ENCODE measurements at places on chromosomes 1 and 21. TPM values are rescaled to one million over a fixed set of nuclear protein-coding genes. Genes with fewer than 3 reads are reported as not detected.

GRCh38 chr1:100217834-100218233, 31.8 kb downstream of the DBT start:
- no peak for DNase-seq

KCNA3 gene
- 17.5 TPM for total RNA-seq

GRCh38 chr1:165903672-165904071, 76.3 kb downstream of the UCK2 start:
- no peak for DNase-seq

DNA sequence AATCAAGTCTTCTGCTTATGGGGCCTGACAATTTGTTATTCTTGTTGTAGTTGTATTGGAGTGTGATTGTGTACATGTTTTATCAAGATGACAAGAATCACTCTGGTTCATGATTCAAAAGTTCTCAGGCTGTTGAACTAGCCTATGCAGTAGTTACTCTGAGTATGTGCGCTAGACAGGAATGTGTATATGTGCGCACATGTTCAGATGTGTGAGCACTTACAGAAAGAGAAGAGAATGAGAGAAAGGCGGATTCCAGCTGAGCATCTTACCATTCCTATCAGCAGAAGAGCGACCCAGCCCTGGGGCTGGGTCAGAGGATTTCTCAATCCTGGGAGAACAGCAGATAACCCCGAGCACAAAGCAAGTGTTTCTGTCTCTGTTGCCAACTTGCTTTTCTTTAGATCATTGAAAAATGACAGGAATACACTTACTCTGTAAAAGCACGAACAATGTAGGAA, 110.8 kb upstream of the HOOK1 start:
- DNase-seq, result no peak

DNA sequence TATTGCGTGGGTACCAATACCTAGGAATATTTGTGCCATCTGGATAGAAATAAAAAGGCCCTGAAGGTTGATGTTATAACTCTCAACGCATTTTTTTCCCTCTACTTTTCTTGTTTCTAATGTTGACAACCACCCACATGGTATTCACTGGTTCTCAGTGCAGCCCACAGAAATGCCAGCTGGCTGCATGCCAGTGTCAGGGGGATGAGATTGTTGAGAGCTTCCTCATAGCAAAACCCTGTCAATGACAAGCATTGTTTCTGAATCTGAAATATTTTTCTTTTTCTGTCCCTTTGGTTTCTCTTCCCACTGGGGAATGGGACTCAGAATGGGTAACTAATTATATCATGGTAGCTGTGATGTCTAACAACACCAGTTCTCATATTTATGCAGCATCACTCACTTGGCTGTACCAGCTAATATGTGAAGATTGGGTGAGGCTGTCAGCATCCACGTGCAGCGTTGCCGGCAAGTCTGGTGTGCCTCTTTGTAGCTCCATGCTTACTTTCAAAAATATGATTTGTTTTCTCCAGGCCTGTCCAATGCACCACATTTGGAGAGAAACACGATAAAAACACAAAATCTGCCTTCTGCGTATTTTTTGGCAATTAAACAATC, 284.6 kb downstream of the PTBP2 start:
- DNase-seq, result no peak

All from activated naive CD8-positive, alpha-beta T cell treated with anti-CD3 and anti-CD28 coated beads for 36 hours (primary cell).